ENCODE measurements at places on chromosomes 13 and 19. TPM values are rescaled to one million over a fixed set of nuclear protein-coding genes. Genes with fewer than 3 reads are reported as not detected.

GRCh38 chr13:99505814-99506269, 4.6 kb downstream of the TM9SF2 start:
- no peak for DNase-seq

- DNase-seq = peak; percentile 88
Observed at GRCh38 chr19:48511800-48512503, at the start of gene LMTK3. LMTK3 (minus strand) TSS chr19:48511835; CDS start chr19:48511576, 259 bp downstream.

DNA sequence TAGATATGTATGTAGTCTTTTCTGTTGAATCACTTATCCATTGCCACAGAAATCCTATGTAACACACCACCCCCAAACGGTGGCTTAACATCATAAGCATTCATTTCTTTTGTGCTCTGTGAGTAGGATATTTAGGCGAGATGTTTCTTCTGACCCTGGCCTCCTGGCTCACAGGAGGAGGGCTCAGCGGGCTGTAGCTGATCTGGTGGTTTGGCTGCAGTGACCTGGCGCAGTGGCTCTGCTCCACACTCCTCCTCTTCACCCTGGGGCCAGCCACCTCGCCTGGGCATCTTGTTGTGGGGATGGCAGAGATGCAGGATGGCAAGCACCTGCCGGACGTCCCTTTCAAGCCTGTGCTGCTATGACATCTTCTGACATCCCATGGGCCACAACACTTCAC, 147.1 kb upstream of the IRS2 start:
- DNase-seq = no peak

GRCh38 chr13:22599156-22599555, 581.6 kb upstream of the SGCG start:
- DNase-seq = no peak

DNA sequence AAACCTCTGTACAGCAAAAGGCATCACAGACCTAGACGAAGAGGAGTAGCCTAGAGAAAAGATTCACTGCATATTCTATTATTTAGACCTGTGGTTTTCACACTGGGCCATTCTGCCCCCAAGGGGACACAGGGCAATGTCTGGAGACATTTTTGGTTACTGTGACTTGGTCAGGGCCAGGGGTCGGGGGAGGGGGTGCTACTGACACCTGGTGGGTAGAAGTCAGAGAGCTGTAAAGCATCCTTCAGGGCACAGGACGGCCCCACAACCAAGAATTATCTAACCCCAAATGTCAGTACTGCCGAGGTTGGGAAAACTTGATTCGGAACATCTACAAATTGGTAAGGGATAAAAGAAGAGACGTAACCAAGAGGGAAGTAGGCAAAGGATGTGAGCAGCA, 11.3 kb downstream of the ELAVL1 start:
- no peak for DNase-seq

- peak; percentile 60 for DNase-seq
Observed at GRCh38 chr19:50794074-50794875, 4.1 kb downstream of the ACP4 start.

DNA sequence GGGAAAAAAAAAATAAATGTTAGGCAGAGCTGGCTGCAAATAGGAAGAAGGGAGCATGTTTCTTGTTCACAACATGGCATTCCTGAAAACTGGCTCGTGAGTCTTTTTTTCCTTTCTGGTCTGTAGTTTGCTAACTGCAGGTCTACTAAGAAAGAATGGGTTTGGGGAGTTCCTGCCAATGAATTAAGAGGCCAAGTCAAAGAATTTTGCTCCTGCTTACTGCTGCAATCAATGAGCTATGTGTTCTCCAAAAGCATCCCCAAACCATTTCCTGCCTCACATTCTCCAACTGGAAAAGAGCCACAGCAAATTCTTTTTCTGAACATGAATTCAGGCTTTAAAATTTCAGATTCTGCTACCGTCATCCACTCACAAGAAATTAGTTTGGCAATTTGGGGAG, 88.6 kb downstream of the DCT start:
- DNase-seq = no peak

GRCh38 chr19:28213470-28214082, 999.4 kb downstream of the UQCRFS1 start:
- DNase-seq = no peak

GRCh38 chr13:98848746-98849145, 96.3 kb upstream of the SLC15A1 start:
- DNase-seq = no peak

GRCh38 chr19:16894080-16894479, 5.3 kb downstream of the F2RL3 start:
- no peak for DNase-seq

DNA sequence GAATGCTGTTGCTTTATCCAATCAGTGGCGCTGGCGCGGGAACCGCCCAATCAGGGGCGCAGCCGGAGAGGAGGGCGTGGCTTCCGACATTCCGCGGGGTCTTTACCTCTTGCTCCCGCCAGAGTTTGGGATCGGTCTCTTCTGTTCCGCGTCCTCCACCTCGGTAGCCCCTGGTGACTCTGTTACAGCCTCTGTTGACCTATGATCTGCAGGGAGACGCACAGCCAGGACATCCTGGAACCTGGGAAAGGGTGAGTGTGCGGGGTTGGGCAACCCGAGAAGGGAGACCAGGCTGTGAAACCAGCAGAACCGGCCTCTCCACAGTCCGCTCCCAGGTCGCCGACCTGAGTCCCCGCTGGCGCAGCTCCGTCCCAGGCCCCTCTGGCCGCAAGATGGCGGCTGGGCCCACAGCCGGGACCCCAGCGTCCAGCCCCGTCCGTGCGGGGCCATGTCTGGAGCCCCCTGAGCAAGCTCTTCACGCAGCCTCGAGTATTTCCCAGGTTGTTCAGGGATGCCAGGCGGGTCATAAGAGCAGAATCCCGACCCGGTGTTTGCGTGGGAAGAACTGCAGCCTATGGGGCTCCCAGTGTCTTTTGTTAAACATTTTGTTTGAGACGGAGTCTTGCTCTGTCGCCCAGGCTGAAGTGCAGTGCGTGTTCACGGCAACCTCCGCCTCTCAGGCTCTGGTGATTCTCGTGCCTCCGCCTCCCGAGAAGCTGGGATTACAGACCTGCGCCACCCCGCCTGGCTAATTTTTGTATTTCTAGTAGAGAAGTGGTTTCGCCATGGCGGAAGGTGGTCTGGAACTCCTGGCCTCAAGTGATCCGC, 4.4 kb upstream of the ZNF681 start:
- peak; percentile 90 for DNase-seq

DNA sequence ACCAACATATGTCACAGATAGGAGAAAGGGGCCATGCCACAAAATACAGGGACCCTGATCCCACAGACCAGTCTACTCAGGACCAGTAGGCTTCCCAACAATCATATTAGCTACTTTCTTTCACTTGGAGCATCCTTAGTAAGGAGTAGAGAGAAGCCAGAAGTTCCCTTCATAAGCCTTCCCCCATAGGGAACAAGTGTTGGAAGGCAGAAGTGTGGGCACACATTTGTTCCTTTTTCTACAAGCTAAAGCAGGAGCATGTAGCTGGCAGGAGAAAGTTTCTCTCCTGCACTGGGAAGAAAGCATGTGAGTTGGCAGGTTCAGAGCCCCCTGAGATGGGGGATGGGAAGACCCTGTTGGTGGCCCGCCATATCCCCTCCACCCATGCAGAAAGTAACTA, 165.4 kb downstream of the KCTD12 start:
- no peak for DNase-seq

- DNase-seq = no peak
Observed at GRCh38 chr13:106234636-106235035, 300.8 kb downstream of the EFNB2 start.

- no peak for DNase-seq
Observed at GRCh38 chr13:79973533-79973963, 367.4 kb downstream of the SPRY2 start.

DNA sequence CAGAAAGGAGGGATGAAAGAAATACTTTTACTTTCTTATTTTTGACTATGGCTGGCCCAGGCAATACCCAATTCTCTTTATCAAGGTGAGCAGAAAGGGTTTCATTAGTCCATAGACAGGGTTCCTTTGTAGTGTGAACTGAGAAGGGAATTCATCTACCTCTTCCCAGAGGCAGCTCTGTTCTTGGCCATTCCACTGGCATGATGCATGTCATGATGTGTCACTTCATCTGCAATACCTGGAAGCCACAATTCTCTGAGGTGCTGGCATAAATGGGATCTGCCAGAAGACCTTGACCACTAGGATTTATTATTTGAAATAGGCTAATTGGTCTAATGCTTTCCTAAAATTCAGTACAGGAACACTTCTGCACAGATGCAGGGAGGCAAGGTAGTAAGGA, 542.8 kb downstream of the RFC3 start:
- DNase-seq = no peak

GRCh38 chr13:99517984-99518383, 16.7 kb downstream of the TM9SF2 start:
- no peak for DNase-seq

- no peak for DNase-seq
Observed at GRCh38 chr13:86992251-86992650, 678.9 kb upstream of the SLITRK5 start.

DNA sequence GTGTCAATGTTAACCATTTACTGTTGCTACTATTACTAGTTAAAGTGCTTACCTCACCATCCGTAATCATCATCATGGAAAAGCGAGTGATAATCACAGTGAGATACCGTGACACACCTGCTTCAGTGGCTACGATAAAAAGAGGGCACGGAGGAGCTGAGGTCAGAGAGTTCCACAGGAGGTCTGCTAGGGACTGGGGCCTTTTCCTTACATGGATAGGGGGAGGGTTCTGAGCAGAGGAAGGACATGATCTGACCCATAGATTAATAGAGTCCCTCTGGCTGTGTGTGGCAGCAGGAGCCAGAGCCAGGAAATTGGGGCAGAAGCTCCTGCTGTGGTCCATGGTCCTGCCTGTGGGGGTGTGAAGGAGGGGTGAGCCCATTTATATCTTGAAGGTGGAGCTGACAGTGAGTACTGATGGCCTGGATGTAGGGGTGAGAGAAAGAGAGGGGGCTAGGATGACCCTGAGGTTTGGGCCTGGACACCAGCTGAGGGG, 136.7 kb downstream of the SIPA1L3 start:
- no peak for DNase-seq

DNA sequence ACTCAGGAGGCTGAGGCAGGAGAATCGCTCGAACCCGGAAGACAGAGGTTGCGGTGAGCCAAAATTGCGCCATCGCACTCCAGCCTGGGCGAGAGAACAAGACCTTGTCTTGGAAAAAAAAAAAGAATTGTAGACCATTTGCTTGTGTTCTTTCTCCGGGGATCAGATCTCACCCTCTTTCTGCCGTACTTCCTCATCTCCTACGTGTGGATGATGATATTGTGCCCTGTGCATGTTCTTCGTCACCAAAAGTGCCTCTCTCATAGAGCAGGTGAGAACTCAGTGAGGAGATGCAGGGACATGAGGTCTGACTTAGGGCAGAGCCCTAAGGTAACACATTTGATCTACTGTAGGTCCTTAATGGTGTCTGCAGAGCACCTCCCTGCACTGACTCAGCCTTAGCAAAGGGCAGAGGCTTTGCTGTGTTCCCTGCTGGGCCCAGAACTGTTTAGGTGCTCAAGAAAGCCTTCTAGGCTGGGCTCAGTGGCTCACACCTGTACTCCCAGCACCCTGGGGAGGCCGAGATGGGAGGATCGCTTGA, 1.3 kb downstream of the APOC2 start:
- DNase-seq = no peak

DNA sequence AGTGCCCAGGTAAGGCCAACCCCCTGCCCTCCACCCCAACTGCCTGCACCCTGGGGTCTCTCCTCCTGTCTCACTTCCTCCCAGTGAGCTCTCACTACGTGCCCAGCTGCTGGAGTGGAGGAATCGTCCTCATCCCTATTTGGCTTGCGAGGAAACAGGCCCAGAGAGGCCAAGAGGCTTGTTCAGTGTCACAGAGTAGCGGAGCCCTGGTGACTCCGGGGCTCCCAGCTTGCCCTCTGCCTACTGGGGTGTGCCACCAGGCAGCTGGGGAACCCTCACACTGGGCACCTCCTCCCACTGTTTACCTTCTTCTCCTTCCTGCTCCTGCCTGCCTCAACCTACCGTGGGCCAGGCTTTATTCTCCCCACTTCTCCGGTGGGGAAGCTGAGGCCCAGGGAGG, 5.6 kb downstream of the TMED1 start:
- DNase-seq = no peak

- DNase-seq = no peak
Observed at GRCh38 chr19:3102239-3103140, 8.3 kb downstream of the GNA11 start.

GRCh38 chr13:30690282-30691188, 44.8 kb upstream of the ALOX5AP start:
- peak; percentile 25 for DNase-seq

GRCh38 chr13:48709213-48709612, 55.5 kb downstream of the CYSLTR2 start:
- no peak for DNase-seq

DNA sequence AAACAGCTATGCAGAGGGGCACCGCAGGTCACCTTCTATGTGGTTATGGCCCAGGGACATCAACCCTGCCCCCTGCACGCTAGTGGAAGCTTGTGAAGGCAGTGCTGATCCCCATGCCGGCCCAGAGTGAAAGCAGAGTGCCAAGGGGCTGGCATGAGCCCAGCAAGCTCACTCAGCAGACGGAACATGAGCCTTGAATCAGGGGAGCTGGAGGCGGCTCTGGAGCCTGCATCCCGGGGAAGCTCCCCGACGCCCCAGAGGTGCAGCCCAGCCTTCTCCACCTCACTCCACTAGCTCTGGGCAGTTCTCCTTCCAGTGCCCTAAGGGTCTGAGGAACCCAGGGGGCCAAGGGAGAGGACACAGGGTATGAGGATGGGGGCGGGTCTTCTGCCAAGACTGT, 19.0 kb upstream of the ISYNA1 start:
- no peak for DNase-seq

MYH14 gene
- not detected for total RNA-seq

STK11 gene
- 66.4 TPM for total RNA-seq

ZNF229 gene
- total RNA-seq = 0.05 TPM

CA11 gene
- 15.9 TPM for total RNA-seq

SYT3 gene
- not detected for total RNA-seq

EFNB2 gene
- total RNA-seq = not detected

ZNF578 gene
- 0.56 TPM for total RNA-seq

SHISA7 gene
- not detected for total RNA-seq

OR10H1 gene
- total RNA-seq = not detected

PSG1 gene
- total RNA-seq = not detected

PTOV1 gene
- 105 TPM for total RNA-seq

ZNF302 gene
- 16.5 TPM for total RNA-seq

NXNL1 gene
- not detected for total RNA-seq

SPRED3 gene
- 6.0 TPM for total RNA-seq
